ENCODE measurements at places on chromosomes 13 and 19.

- no peak for DNase-seq
Measured at GRCh38 chr19:29812881-29813275, 1.1 kb downstream of the CCNE1 start.

DNA sequence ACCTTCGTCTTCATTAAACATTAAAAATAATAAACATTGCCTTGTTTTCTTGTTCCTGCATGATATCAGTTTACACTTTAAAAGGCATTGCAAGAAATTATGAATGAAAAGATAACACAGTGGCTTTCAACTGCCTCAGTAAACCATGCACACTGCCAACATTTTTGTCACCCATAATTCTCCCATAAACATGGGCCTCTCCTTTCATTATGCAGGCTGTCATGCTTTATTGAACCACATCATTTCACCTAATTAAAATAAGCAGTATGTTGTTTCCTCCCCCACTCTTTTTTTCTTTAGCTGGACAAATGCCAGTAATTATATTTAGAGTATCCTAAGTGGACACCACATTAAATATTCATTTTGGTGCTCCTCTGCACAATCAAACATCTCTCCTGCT, 1566.5 kb upstream of the SLC10A2 start:
- DNase-seq: no peak

GRCh38 chr19:50531171-50531612, 17.5 kb upstream of the ASPDH start:
- no peak for DNase-seq

- DNase-seq: no peak
Measured at GRCh38 chr19:18156841-18157464, 4.0 kb downstream of the PIK3R2 start.

DNA sequence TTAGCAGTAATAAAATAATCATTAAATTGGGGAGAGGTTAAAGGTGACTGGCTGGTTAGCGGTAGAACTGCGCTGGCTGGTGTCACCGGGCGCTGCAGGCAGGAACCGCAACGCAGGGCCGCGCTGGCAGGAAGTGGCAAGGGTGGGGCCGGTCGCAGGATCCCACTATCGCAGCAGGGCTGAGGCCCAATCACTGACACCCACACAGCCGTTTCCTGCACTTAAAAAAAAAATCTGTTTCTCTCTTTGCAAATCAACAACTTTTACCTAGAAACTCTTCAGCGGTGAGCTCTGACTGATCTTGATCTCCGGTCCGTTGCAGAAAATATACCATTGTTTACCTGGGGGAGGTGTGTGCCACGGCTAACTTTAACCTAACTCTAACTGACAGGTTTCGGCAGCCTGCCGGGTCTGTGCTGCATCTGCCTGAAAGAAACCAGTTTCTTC, 46.9 kb downstream of the KLF2 start:
- DNase-seq: peak; percentile 62

GRCh38 chr19:19385896-19386869, 19.3 kb upstream of the GATAD2A start:
- DNase-seq: peak; percentile 30

DNA sequence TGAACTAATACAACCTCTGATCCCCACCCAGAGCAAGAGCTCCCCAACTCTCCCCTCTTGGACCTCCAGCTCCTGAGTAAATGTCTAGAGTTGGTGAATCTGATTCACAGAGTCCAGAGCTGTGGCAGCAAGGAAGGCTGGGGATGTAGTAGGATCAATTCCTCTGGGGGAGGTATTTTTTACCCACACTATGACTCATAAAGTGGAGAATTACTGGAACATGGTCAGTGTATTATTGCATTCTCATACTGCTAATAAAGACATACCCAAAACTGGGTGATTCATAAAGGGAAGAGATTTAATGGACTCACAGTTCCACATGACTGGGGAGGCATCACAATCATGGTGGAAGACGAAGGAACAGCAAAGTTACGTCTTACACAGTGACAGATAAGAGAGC, 496.7 kb downstream of the EFNB2 start:
- DNase-seq: no peak

- no peak for DNase-seq
Measured at GRCh38 chr19:15871570-15871969, 26.3 kb downstream of the CYP4F2 start.

GRCh38 chr13:61383111-61383510, 32.5 kb downstream of the PCDH20 start:
- no peak for DNase-seq

- no peak for DNase-seq
Measured at GRCh38 chr19:33252418-33252962, 26.8 kb upstream of the SLC7A10 start.

DNA sequence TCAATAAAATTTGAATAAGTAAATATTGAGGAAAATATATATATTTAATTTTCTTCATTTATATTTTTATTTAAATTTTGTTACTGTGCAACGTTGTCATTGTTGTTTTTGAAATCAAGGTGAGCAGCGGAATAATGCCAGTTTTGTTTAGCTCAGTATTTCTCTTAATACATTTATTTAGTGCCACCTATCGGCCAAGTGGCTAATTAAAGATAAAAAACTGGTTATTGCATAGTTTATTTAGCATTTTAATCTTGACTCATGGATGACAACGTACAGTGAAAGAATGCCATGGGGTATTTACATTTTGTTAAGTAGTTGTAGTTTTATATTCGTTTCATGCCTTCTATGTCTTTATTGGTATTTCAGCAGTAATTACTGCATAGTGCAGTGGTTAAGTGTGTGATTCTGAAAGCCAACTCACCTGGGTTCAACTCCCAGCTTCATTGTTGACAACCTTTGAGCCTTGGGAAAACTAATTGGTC, 265.9 kb downstream of the MYO16 start:
- no peak for DNase-seq

DNA sequence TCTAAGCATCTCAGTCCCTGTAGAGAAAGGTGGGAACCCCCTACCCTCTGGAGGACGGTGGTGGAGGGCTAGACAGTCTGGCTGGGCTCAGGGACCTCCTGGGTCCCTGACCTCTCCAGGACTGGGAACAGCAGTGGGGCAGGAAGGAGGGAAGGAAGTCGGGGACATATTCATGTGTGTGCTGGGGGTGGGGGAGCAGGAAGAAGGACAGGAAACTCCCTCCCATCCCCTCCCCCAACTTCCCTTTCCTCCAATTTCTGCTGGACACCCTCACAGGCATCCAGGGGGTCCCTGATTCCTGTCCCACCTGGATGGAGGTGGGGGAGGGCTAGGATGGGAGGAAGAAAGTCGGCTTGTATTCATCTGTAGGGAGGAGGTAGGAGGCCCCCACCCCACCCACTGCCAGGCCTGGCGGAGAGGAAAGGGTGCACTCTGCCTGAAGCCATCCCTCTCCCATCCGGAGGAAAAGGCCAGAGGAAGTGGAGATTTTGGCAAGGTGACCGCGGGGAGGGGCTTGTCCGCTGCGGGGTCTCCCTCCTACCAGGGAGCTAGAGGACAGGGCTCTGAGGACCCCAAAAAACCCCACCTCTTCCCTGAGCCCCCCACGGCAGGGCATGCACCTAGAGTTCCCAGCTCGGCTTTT, 2.3 kb downstream of the NOVA2 start:
- no peak for DNase-seq

DNA sequence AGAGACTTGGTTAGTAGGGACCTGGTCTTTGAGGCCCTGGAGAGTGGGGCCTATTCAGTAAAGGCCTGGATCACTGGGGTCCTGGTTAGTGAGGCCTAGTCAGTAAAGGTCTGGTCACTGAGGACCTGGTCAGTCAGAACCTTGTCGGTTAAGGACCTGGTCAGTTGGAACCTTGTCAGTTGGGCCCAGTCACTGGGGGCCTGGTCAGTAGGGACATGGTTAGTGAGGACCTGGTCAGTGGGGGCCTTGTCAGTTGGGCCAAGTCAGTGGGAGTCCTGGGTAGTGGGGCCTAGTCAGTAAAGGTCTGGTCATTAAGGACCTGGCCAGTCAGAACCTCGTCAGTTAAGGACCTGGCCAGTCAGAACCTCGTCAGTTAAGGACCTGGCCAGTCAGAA, 43.2 kb upstream of the TPM4 start:
- no peak for DNase-seq

DNA sequence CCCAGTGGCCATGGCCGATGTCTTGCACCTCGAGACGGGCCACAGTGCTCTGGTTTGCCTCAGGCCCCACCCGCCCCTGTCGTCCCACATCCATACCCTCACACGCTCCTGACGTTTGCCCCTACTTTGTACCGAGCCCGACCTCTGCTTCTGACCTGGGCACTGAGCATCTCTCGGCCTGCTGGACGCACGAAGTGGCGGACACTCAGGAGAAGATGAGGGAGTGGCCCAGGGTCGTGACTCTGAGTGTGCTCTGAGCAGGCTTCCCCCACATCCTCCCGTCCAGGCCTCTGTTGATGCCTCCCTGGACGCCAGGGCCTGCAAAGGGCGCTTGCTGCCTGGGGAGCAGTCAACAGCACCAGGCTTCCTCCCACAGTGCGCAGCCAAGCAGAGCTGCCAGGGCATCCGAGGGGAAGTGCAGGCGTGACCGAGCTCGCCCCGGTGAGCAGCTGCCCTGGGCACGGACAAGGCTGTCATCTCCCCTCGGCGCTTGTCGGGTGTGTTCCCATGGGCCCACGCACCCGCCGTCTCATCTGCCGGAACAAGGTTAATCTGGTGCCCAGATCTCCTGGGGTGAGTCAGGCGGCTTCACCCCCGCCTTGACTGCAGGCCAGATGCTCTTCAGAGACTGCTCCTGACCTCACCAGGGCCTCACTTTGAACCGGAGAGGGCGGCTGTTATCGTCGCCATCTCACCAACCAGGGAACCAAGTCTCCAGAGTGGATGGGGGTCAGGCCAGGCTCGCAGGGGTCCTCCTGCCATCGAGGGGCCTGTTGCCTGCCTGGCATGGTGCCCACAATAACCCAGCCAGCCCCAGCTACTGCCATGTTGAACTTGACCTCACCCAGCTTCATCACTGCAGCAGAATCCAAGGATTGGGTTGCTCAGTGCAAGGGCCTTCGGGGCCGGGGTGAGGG, 27.2 kb downstream of the COMP start:
- no peak for DNase-seq

DNA sequence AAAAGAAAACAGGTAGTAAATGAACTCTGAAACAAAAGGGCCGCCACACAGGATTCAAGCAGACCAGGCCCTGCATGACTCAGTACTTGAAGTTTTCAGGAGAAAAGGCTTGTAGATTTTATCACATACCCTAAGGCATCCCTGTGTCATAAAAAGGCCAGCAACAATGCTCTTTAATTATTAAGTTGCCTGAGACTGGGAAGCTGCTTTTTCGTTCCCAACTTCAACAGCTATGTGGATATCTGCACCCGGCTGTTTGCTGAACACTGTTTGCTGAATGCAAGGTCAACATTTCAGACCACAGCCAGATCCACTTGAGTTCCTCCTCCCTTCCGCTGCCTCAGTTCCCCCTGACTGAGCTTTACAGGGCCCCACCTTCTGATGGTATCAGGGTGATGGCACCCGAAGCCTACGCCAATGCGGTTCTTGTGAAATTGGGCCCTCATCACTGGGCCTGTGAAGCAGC, 6.1 kb upstream of the ECH1 start:
- no peak for DNase-seq

- no peak for DNase-seq
Measured at GRCh38 chr13:84491952-84492351, 609.7 kb upstream of the SLITRK1 start.

GRCh38 chr13:39095500-39095899, 57.2 kb downstream of the NHLRC3 start:
- no peak for DNase-seq

GRCh38 chr19:21604351-21604926, 99.0 kb downstream of the ZNF429 start:
- no peak for DNase-seq

- DNase-seq: no peak
Measured at GRCh38 chr19:4997297-4997696, 28.4 kb downstream of the KDM4B start.

- DNase-seq: no peak
Measured at GRCh38 chr19:58409010-58409790, 751 bp downstream of the ZNF584 start.

DNA sequence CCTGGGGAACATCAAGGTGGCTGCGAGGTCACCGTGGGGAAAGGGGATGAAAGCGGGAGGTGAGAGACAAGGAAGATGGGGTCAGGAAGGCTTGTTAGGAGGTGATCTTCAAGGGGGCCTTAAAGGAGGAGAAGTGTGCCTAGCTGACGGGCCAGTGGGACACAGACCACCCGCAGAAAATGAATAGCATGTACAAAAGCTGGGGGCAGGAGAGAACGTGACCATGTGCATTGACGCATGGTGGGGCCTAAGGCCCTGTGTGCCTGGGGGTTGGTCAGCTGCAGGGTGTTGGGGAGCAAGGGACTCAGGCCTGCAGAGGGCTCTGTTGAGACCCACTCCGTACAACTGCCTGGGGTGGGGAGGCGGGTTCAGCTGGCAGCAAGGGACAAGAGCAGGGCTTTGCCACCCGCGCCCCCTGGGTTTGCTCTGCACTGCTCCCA, 5.9 kb downstream of the RAB8A start:
- DNase-seq: no peak

DNA sequence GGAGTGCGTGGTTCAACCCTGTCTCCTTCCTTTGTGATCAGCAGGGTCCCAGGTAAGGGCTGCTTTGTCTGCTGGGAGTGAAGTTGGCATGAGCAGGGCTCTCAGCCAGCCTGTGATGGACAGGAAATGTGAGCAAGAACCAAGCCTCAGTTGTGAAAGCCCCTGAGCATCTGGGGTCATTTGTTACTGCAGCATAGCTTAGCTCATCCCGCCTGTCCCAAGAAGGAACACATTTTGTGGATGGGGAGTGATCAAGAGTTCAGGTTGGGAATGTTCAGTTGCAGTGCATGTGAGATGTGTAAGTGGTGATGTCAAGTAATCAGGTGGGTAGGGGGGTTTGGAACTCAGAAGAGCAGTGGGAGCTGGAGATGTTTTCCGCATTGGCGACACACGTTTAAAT, 152.4 kb downstream of the DPF1 start:
- no peak for DNase-seq

DNA sequence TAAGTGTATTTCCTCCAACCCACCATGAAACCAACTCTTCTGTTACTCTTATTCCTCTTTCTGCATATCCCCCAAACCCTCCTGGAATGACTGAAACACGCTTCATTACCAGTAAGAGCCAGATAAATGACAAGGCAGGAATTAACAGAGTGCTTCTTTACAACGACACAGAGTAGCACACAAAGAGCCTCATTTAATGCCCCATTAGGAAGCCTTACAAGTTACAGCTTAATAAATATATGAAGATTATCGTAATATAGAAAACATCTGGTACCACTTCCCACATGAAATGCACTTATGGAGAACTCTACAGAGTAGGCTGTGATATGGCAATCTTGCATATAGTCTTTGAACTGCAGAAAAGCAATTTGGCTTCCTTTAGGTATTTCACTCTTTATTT, 116.8 kb downstream of the ENOX1 start:
- no peak for DNase-seq
